ENCODE measurements at places on chromosomes 12 and 14. TPM values are rescaled to one million over a fixed set of nuclear protein-coding genes. Genes with fewer than 3 reads are reported as not detected.

Gene KIAA0586
- total RNA-seq: 18.3 TPM

Gene DNAI7
- total RNA-seq: 0.33 TPM

Gene PPFIA2
- not detected for total RNA-seq

Gene MYRFL
- total RNA-seq: 0.69 TPM

Gene AQP6
- total RNA-seq: not detected

Gene PZP
- 2.2 TPM for total RNA-seq

Gene EXD2
- total RNA-seq: 21.0 TPM

Gene NFATC4
- 42.4 TPM for total RNA-seq

Gene PIANP
- total RNA-seq: 2.0 TPM

Gene SLC5A8
- not detected for total RNA-seq

Gene FOXG1
- 1.8 TPM for total RNA-seq

Gene SAMD15
- 1.7 TPM for total RNA-seq

Gene SIRT4
- total RNA-seq: 1.8 TPM
